Esophagus squamous epithelium (tissue), 5 donors: ENCODE measurements at places on chromosomes 12 and 14. TPM values are rescaled to one million over a fixed set of nuclear protein-coding genes. Genes with fewer than 3 reads are reported as not detected.
A peak's percentile ranks its signal among the peaks of the same experiment; 100 is the strongest.

The KRT80 gene
- 39.6 TPM for total RNA-seq

The ADAM21 gene
- total RNA-seq = not detected

DNA sequence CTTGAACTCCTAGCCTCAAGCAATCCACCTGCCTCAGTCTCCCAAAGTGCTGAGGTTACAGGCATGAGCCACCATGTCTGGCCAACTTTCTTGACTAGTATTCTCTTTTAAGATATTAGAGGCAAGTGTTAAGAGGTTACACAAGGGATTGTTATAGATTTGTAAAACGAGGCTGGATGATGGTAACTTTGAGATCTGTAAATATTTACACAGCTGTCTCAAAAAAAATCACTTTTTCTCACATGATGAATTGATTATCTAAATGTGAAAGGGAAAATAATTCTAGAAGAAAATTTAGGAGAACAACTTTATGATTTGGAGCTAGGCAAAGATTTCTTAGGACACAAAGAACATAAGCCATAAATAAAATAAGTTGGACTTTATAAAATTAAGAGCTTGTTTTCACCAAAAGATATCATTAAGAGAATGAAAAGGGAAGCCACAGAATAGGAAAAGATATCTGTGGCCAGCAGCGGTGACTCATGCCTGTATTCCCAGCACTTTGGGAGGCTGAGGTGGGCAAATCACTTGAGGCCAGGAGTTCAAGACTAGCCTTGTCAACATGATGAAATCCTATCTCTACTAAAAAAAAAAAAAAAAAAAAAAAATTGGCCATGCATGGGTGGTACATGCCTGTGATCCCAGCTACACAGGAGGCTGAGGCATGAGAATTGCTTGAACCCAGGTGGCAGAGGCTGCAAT, 77.4 kb downstream of the BBS10 start:
- no peak for DNase-seq
- no peak overlapping the region for H3K27ac ChIP-seq
- no peak overlapping the region for H3K4me3 ChIP-seq
- H3K27me3 ChIP-seq = no peaks in the 10 kb centered on the region
- no peaks in the 10 kb centered on the region for H3K4me1 ChIP-seq
- no peaks in the 10 kb centered on the region for H3K36me3 ChIP-seq

- H3K4me1 ChIP-seq = no peaks in the 10 kb centered on the region
- no peaks in the 10 kb centered on the region for H3K27me3 ChIP-seq
- no peaks in the 10 kb centered on the region for H3K36me3 ChIP-seq
- no peak overlapping the region for H3K27ac ChIP-seq
- DNase-seq = no peak
These were observed 394.4 kb upstream of the STXBP6 start for GRCh38 chr14:25444381-25444780.

- no peak overlapping the region for H3K27ac ChIP-seq
- H3K27me3 ChIP-seq = no peaks in the 10 kb centered on the region
- no peak overlapping the region for H3K4me3 ChIP-seq
- no peaks in the 10 kb centered on the region for H3K36me3 ChIP-seq
- peaks cover 83% of the 10 kb centered on the region for H3K4me1 ChIP-seq
These were observed 61.3 kb downstream of the DIP2B start for GRCh38 chr12:50566066-50566465.

The KRT72 gene
- not detected for total RNA-seq

GRCh38 chr14:30988509-30988908, 36.9 kb upstream of the AP4S1 start:
- H3K27ac ChIP-seq = no peak overlapping the region
- peaks cover 4% of the 10 kb centered on the region for H3K36me3 ChIP-seq
- H3K4me1 ChIP-seq = no peaks in the 10 kb centered on the region

DNA sequence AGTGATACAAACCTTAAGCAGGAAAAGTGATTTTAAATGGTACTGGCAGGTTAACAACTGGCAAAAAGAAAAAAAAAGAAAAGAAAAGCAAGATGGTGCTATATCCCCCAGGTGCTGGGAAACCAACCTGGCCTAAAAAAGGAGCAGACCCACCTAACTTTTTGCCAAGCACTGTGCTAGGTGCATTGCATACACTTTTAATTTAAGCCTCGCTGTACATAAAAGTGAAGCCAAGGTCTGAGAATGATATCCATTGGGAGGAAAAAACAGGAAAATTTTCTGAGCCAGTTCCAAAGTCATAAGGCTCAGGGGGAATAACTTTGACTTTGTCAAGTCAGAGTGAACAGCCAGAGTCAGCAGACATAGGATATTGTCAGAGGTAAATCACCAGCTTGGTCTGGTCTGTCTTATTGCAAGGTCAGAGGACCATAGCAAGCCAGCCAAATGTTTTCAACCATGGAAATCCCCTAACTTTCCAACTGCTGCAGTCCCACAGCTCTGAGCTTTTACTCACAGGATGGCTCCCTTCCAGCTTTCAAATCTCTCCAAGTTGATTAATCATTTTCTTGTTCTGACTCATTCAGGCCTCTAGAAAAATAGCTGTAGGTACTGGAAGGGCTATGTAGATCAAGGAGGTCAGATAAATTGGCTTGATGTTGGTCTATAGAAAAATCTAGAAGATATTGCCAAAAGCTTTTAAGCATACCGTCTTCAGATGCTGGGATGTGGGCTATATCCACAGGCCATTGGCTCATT, 412.9 kb downstream of the RAD51B start:
- H3K27ac ChIP-seq = peak overlapping the region; percentile 69
- peaks cover 20% of the 10 kb centered on the region for H3K4me1 ChIP-seq
- H3K4me3 ChIP-seq = no peak overlapping the region
- no peak for DNase-seq
- no peaks in the 10 kb centered on the region for H3K27me3 ChIP-seq
- no peaks in the 10 kb centered on the region for H3K36me3 ChIP-seq

The ANKRD13A gene
- 73.4 TPM for total RNA-seq

The PLD4 gene
- 0.61 TPM for total RNA-seq

- H3K27me3 ChIP-seq = no peaks in the 10 kb centered on the region
- peaks cover 30% of the 10 kb centered on the region for H3K4me1 ChIP-seq
- H3K27ac ChIP-seq = peak overlapping the region; percentile 40
- no peak for DNase-seq
These were observed 224.0 kb downstream of the KTN1 start for GRCh38 chr14:55803873-55804553.

GRCh38 chr12:68148261-68148951, 11.1 kb downstream of the IFNG start:
- no peak for DNase-seq
- no peaks in the 10 kb centered on the region for H3K36me3 ChIP-seq
- H3K4me3 ChIP-seq = no peak overlapping the region
- H3K27ac ChIP-seq = no peak overlapping the region
- no peaks in the 10 kb centered on the region for H3K4me1 ChIP-seq

DNA sequence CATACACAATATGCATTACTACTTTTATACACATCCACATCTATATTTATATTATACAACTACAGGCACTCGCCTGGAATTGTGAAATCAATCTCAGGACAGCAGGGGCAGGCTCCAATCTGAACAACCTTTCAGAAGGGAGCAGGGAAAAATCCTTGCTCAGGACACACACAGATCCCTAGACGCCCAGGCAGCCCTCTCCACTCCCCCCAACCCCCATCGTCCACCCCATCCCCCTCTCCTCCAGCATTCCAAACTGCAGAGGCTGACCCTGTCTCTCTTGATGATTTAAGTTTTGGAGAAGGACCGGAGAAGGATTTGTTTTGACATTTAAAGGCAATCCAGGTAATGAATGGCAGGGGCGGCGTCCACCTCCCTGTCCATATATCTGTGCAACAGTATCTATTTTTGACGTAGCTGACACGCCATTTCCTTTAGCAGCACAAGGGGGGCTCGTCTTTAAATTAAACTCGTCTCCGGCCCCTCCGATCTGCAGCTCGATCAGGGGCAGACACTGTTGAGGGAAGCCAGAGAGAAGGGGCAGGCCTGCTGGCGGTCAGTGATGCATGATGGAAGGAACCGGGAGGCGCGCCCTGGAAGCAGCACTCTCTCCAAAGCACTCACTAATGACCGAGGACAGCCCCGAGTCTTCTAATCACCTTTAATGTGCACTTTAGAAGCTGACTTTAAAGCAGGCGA, 95.0 kb upstream of the TBX5 start:
- H3K36me3 ChIP-seq = no peaks in the 10 kb centered on the region
- H3K27me3 ChIP-seq = no peaks in the 10 kb centered on the region
- no peak for DNase-seq

GRCh38 chr12:57239587-57240065, 10.1 kb downstream of the SHMT2 start:
- no peak for DNase-seq
- peaks cover 36% of the 10 kb centered on the region for H3K27me3 ChIP-seq
- peak overlapping the region; percentile 40 for H3K4me3 ChIP-seq
- peaks cover 82% of the 10 kb centered on the region for H3K4me1 ChIP-seq
- H3K36me3 ChIP-seq = peaks cover 3% of the 10 kb centered on the region

GRCh38 chr12:29427964-29428363, 47.0 kb upstream of the ERGIC2 start:
- H3K27me3 ChIP-seq = no peaks in the 10 kb centered on the region
- no peak for DNase-seq
- H3K36me3 ChIP-seq = no peaks in the 10 kb centered on the region
- H3K27ac ChIP-seq = no peak overlapping the region
- peaks cover 4% of the 10 kb centered on the region for H3K4me1 ChIP-seq

The TAC3 gene
- not detected for total RNA-seq

The GPR135 gene
- total RNA-seq = 1.8 TPM

- H3K36me3 ChIP-seq = no peaks in the 10 kb centered on the region
- peak overlapping the region; percentile 99 for H3K4me3 ChIP-seq
- H3K27me3 ChIP-seq = no peaks in the 10 kb centered on the region
- peak overlapping the region; percentile 72 for H3K27ac ChIP-seq
- DNase-seq = no peak
- no peaks in the 10 kb centered on the region for H3K4me1 ChIP-seq
These were observed 722 bp downstream of the FAM234B start for GRCh38 chr12:13044906-13045299.

DNA sequence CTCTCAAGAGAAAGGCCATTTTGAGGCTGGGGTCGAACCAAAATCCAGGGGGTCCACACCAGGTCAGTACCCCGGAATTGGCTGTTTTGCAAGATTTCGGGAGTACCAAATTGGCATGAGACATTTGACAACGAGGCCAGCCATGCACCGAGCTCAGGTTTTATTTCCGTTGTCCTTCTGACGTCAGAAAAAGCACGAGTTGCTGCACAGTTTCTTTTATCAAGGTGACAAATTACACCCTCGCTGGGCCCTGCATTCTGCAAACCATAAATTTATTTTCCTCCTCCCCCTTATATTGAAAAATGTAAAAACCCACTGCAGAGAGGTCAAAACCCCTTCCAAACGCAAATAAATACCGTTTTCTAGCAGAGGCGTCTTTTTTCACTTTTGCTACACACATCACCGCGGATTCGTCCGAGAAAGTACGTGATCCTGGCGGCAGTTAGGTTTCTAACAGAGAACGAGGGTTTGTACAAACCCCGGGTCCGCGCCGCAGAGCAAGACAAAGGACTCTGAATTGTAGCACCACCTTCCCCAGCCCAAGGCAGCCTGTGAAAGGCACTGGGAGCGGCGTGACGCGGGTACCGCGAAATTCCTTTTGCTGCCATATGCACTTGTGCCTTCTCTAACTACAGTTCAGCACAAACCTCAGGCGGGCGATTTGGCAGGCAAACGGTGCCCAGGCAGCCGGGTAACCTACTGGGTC, 1.8 kb downstream of the SLC38A1 start:
- no peak for DNase-seq
- H3K4me3 ChIP-seq = peak overlapping the region; percentile 76
- no peaks in the 10 kb centered on the region for H3K36me3 ChIP-seq
- H3K27me3 ChIP-seq = no peaks in the 10 kb centered on the region
- peak overlapping the region; percentile 92 for H3K27ac ChIP-seq

DNA sequence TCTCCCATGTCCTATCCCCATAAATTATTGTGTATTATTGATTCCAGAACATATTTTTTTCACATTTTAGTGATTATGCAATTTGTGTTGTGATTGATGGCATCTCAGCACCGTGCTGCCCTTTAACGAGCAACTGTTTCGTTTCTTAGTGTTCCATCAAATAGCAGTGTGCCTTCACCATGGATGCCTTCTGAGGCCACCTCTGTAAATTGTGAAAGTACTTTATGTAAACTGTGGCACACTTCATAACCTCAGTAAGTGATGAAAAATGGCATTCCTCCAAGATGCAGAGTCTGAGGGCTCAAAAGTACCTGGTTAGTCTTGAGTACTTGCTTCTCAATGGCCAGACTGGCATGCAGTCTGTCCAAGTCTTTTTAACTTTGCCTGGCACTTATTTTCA, 8.2 kb downstream of the CHST11 start:
- no peak for DNase-seq
- peaks cover 36% of the 10 kb centered on the region for H3K4me1 ChIP-seq
- no peak overlapping the region for H3K27ac ChIP-seq
- H3K27me3 ChIP-seq = no peaks in the 10 kb centered on the region
- H3K36me3 ChIP-seq = no peaks in the 10 kb centered on the region
- no peak overlapping the region for H3K4me3 ChIP-seq

DNA sequence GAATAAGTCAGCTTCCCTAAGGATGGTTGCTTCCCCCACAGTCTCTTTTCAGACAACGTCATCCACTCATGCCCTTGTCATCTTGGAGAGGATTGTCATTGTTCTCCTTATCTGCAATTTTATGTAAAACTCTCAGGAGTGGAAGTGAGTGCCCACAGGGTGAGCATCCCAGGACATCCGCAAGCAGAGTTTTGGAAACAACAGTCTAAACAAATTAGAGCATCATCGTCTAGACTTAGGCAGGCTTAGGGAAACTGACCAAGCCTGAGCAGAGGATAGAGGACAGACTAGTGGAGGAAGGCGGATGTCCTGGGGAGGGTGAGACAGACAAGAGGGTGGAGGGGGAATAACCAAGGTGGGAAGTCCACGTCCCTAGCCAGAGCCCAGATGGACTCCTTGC, 63.7 kb upstream of the BDKRB2 start:
- H3K27ac ChIP-seq = no peak overlapping the region
- no peaks in the 10 kb centered on the region for H3K36me3 ChIP-seq
- H3K4me1 ChIP-seq = no peaks in the 10 kb centered on the region

The MVK gene
- total RNA-seq = 39.7 TPM

GRCh38 chr12:92784797-92785562, 82.2 kb downstream of the PLEKHG7 start:
- H3K36me3 ChIP-seq = peaks cover 62% of the 10 kb centered on the region
- H3K27me3 ChIP-seq = no peaks in the 10 kb centered on the region
- H3K4me1 ChIP-seq = peaks cover 7% of the 10 kb centered on the region
- no peak for DNase-seq
- no peak overlapping the region for H3K4me3 ChIP-seq

The HOXC9 gene
- 1.5 TPM for total RNA-seq

DNA sequence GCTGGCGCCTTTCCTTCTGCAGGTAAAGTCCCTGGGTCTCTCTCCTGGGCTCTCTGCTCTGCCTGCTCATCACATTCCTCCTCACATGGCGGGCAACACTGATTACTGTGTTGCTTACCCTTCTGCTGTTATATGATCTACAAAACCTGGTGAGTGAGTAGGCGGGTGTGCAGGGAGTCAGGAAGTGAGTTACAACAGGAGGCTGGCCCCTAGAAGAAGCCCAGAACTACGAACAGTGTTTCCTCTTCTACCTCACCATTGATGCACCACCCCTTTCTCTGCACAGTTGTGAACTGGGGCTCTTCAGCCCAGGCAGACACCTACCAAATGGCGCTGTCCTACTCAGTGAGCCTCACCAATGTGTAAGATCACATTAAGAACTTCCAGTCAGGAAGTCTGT, 4.9 kb upstream of the KLHL33 start:
- DNase-seq = no peak
- H3K27me3 ChIP-seq = no peaks in the 10 kb centered on the region
- no peaks in the 10 kb centered on the region for H3K4me1 ChIP-seq
- H3K27ac ChIP-seq = no peak overlapping the region
- no peak overlapping the region for H3K4me3 ChIP-seq
- H3K36me3 ChIP-seq = peaks cover 13% of the 10 kb centered on the region
